ENCODE measurements at places on chromosomes 6 and 20.

DNA sequence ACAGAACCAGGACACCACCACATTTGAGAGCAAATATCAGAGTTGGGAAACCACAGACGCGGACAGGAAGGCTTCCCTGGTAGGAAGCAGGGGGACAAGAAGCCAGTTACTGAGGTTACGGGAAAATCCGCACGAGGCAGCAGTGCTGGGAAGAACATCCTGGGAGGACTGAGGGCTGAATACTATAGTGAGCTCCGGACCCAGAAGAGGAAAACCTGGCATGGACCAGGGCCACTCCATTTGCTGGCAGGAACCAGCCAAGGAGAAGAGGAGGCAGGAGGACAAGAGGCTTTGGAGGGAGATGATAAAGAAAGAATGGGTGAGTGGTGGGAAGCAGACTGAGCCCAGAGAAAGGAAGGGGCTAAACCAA is 6.1 kb upstream of the DSN1 start:
- DNase-seq, result no peak

DNA sequence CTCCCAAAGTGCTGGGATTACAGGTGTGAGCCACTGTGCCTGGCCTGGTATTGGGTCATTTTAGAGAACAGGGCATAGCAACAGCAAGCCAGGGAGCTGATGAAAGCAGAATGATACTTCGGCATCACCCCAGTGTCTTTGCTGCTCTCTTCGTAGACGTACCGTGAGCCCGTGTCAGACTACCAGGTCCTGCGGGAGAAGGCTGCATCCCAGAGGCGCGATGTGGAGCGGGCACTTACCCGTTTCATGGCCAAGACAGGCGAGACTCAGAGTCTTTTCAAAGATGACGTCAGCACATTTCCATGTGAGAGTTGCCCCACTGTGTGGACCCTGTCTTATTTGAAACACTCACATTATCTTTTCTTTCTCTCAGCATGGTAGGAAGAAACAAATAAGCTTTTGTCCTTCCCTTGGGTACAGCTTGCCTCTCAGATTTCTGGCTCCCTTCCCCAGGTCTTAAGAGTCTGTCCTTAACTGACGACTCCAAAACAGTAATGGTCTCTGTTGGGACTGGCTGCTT is 15.9 kb downstream of the TAF8 start:
- no peak for DNase-seq

- no peak for DNase-seq
Measured at GRCh38 chr6:35025232-35026188, 115.6 kb downstream of the TCP11 start.

GRCh38 chr6:26312501-26313397 is 52.2 kb upstream of the BTN3A2 start:
- DNase-seq, result peak; percentile 90

- DNase-seq, result peak; percentile 7
Measured at GRCh38 chr6:4670290-4670689, 105.9 kb upstream of the CDYL start.

GRCh38 chr20:25389858-25390537 is 637 bp downstream of the ABHD12 start:
- peak; percentile 28 for DNase-seq

DNA sequence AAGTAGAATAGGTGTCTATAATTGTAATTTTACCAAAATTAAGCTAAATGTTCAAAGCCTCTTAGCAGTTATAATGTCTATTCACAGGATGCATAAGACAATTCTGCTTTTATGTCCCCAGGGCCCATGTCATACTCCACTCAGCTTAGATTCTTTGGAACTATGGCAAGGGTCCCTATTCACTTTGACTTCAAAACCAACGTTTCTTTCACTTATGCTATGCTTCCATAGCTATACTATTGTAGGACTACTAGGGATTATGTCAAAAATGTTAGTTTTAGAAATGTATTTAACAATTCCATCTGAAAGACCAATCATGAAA is 15.8 kb upstream of the ADGRG6 start:
- no peak for DNase-seq

GRCh38 chr6:41013466-41014153 is 25.4 kb downstream of the UNC5CL start:
- DNase-seq, result no peak

DNA sequence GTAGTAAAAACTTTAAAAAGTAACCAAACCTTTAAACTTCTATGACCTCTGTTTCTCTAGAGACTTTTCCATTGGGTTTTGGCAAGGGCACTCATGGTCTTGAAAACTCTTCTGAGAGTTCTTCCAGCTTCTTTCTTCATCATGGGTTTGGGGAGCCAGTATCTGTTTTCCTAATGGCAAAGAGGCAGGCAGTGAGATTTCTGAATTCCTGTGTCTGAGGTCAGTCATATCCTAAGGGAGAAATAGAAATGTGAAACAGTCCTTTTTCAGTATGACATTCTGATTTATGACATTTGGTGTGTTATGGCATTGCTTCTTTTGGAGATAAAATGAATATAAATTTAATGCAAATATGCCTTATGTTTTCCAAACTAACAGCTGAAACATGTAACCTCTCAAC is 518.5 kb upstream of the MARCKS start:
- DNase-seq, result no peak

DNA sequence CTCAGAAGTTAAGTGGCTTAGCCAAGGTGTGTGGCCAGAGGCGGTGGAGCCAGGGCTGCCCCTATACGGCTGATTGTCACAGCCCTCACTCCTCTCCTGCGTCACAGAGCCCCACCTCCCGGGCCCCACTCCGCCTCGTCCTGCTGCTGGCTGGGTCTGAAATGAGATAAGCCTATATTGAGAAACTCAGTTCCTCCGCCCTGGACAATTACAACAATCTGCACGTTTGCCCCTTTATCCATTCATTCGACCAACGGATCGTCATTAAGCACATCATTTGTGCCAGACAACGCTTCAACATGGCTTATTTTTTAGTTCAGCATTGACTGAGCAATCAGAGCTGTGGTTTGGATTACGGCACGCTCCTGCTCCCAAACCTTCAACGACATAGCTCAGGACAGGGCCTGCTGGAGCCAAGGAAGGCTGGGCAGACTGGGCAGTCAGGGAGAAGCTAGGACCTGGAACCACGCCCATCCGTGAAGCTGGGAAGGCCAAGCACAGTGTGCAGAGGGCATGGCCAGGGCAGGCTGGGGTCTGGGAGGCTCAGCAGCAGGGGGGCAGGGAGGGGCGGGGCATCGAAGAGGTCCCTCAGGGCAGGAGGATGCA is 16.6 kb upstream of the EZR start:
- DNase-seq, result no peak

DNA sequence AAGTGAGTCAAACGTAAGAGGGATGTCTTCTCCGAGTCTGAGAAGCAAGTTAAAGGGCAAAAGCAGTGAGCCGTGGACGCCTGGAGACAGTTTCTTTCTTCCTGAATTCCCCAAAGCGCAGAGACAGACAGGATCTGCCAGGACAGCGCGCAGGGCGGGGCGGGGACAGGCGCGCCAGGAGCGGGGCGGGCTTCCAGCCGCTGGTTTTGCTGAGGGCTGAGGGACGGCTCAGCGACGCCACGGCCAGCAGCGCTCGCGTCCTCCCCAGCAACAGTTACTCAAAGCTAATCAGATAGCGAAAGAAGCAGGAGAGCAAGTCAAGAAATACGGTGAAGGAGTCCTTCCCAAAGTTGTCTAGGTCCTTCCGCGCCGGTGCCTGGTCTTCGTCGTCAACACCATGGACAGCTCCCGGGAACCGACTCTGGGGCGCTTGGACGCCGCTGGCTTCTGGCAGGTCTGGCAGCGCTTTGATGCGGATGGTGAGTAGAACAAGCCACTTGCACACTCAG is at the start of gene SCGN:
Gene SCGN, plus strand, starts transcription at position 209 of the 509 bp plus-strand sequence. Its CDS starts 189 bp downstream, at position 398.
- DNase-seq, result peak; percentile 7

DNA sequence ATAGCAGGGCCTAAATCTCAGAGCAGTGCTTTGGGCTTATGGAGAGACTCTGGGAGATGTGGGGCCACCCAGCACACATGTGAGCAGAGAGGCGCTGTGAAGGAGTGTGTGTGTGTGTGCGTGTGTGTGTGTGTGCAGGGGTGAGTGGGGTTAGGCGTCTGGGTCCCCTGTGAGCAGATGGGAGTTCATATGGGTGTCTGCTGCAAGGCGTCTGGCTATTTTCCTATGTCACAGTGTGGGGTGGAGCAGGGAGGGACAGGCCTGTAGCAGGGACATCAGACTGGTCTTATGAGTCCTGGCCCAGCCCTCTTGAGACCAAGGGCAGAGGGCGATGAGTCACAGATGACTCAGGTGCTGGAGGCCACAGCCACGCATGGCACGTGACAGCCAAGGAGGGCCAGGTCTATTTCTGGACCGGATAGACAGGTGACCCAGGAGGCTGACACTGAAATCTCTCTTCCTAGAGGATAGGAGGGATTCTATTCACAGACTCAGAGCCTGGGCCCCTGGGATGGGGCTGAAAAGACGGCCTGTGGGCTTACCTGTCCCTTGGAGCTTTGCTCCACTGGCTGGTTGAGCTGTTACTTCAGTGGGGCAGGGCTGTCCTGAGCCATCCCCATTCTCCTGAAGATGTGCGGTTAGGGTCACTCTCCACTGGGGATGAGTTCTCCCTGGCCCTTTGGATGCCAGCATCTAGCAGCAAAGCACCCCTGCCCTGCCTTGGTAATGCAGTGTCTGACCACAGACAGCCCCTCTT is 28.9 kb downstream of the VEGFA start:
- no peak for DNase-seq

DNA sequence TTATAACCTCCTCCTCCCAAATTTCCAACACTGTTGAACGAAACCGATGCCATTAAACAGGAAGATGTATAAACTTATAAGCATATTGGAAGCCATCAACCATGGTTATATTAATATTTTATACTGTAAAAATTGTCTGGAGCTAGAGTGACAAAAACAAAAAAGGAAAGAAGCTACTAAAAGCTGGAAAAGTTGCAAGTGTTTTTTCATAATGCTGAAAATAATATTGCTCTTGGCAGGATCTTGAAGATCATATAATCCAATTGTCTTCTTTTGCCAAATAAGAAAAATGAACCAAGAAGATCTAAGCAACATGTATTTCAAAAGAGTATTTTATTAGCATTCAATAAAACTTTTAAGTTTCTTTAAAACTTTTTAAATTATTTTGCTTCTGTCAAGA is 268.9 kb upstream of the HSF2 start:
- no peak for DNase-seq

GRCh38 chr6:157905590-157906342 is 75.9 kb upstream of the SYNJ2 start:
- DNase-seq, result no peak

DNA sequence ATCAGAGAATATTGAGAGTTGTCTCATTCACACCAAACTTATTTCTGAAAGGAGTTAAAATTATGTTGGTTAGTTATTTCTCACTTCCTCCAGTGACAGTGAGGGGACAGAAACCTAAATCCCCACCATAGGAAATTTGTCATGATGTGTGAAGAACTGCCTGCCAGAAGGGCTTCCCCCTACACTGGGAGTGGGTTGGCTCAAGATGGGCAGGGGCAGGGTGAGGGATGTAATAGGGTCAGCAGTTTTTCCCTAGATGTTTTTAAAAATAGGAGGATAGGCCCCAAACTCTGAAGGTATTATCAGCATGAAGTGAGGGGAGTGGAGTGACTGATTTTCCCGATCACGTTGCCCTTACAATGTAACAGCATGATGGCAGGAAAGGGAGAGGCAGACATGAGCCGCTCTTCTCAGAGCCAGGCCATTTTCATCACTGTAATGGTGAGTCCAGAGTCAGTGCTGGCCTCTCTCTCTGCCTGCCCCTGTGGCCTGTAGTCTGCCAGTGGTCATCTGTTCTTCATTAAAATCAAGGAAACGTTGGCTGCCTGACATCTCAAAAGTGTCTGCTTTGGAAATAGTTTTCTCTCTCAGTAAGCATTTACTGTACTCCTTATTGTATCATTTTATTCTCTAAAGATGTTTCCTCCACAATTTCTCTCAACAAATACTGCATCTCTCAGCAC is 59.8 kb upstream of the SYNJ2 start:
- DNase-seq, result no peak

GRCh38 chr20:9236458-9236857 is 167.6 kb downstream of the PLCB4 start:
- DNase-seq, result no peak

DNA sequence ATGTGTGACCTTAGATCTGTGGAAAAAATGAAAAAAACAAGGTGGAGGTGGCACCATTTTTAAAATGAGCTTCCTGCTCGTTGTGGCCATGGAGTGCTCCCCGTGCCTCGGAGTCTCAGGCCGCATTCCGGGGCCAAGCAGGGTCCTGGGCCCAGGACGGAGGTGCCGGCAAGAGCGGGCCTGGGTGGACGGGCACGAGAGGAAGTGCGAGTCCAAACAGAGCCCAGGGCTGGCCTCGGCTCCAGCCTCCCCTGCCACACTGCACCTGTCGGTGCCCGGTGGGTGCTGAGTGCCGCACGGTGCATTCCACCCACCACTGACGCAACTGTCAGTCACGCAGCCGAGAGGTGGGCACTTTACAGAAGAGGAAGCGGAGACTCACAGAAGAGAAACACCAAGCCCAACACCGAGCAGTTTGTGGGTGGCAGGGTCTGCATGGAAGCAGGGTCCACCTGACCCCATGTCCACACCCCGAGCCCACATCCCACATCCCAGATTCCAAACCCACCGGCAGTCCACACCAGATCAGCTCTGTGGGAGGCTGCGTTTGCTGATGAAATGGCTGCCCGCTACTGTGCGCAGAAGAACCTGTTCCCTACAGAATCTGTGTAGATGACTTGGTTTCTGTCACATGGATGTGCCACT is 97.7 kb downstream of the PSMB1 start:
- DNase-seq, result no peak
